ENCODE measurements at places on chromosomes 6 and 20.

GRCh38 chr6:1135726-1136414 is 176.0 kb upstream of the FOXQ1 start:
- DNase-seq = no peak

DNA sequence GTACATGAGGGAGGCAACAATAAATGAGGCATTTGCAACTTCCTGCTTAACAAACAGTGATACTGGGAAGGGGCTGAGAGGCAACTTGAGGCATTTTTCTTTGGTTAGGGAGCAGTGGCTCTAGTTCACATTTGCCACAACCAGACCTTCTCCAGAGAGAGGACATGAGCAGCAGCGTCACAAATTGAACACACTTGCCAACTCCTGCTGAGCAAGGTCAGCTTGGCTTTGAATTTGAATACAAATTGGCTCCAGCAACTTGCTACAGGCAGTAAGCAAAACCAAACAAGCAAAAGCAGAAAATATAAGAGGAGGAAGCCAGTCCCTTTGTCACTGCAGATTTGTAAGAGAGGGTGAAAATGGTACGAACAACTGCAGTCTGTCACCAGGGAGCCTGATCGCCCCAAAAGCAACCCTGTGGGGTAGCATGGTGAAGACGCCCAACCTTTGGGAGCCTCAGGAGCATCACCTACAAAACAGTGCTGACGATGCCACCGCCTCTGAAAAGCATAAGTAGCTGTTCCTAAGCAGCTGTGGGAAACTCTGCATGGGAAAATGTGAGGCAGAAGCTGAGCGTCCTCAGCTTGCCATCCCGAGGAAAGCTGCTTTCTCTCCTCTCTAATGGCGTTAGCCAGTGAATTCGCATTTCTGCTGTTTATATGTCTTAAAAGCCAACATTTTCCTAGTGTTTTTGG is 378.7 kb downstream of the RNGTT start:
- DNase-seq = no peak

- DNase-seq = no peak
Observed at GRCh38 chr20:16005915-16006493, 567.2 kb downstream of the KIF16B start.

- no peak for DNase-seq
Observed at GRCh38 chr20:51385646-51386530, 156.6 kb downstream of the NFATC2 start.

- no peak for DNase-seq
Observed at GRCh38 chr6:16854986-16855385, 93.7 kb upstream of the ATXN1 start.

GRCh38 chr6:43796168-43796567 is 26.2 kb downstream of the VEGFA start:
- DNase-seq = no peak

GRCh38 chr20:57440678-57441509 is 49.7 kb downstream of the RBM38 start:
- DNase-seq = no peak

DNA sequence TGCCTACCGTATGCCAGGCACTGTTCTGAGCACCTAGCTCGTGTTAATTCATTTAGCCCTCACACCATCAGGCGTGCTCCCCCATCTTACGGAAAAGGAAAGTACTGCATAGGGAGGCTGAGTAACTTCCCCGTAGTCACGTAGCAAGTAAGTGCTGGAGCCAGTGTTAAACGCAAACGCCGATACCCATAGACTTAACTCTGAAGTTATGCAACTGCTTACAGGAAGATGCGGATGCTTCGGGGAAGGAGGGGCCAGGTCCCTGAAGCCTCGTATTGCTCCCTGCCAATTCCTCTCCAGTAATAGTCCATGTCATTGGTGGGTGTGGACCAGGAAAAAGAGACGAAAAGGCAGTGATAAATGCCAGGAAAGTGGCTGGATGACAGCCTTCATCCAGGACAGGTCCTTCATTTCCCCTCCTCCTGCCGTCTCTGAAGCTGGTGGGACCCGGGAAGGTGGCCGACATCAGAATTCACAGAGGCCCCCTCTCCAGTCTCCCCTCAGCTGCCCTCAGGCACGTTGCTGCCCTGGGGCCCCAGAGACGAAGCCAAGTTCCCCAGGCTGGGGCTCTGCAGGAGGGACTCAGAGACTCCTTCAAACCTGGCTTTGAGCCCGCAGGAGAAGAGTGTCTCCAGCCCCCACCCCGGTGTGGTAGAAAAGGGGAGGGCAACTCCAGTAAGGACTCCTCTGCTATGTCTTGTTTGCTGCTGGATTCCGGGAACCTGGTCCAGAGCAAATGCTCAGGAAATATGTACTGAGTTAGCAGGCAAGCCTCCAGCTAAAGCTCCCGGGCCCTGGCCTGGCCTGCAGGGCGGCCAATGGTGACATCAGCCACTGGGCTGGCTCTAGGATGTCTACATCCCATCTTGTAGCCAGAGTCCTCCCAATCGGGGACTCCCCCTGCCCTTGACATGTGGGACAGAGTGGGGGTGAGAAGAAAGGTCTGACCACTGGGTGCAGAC is 37.8 kb downstream of the RAB44 start:
- peak; percentile 52 for DNase-seq

DNA sequence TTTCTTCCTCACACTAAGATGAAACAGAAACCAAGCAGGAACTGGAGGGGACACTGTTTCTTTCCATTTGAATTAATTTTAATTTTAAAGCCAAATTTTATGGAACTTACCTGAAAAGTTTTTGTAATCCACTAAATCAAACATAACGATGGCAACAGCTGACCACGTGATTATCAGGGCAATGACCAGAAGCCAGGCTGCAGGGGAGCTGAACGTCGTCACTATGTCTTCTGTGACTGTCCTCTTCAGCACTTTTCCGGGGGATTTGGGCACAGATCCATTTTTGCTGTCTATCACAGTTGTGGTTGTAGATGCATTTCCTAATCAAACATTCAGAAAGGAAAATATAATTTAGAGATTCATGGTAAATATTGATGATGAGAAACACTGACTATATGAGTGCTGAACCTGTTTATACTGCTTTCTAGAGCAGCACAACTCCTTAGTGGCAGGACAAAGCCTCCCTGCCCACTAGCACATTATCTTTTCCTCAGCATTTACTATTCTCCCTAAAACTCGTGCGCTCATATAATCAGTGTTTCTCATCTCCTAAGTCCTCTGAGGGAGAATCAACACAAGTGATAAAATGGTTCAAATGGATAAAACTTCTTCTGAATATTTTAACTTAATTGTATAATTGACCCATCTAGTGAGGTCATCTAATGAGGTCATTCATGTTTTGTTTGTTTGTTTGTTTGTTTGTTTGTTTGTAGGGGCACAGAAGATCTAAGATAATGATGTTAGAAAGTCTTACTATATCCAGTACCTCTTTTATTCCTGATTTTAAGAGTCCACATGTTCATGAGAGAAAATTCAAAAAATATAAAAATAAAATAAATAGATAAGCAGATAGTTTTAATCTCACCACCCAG is 65.7 kb downstream of the TRDN start:
- no peak for DNase-seq

DNA sequence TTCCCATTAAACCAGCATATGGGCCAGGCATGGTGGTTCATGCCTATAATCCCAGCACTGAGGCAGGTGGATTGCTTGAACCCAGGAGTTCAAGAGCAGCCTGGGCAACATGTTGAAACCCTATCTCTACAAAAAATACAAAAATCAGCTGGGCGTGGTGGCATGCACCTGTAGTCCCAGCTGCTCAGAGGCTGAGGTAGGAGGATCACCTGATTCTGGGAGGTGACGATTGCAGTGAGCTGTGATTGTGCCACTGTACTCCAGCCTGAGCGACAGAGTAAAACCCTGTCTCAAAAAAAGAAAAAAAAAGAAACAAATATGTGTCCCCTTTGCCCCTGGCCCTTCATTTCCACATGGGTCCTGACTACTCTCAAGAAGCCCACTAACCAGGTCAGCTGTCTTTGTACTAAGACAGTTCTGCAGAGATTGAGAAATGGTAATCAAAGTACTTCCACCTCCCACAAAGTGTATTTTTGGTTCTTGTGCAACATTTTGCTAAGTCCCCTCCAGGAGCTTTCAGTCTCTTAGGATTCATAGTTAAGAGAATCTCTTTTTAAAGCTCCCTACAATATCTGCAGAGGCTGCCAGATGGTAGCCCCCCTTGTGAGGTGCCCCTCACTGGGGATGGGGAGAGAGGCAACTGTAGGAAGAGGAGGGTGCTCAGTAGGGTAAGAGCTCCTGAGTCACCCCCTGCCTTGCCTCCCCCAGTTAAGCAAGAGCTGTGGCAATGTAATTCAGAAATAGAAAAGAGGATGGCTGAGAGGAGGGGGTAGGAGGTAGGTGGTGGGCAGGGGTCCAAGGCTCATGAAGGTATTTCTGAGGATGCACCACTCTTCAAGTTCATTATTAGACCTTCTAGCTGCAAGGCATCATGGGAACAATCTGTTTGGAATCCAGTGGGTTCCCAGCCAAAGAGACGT is 16.5 kb upstream of the WFDC2 start:
- DNase-seq = no peak

- DNase-seq = no peak
Observed at GRCh38 chr20:63099456-63100173, 92.9 kb upstream of the BHLHE23 start.

GRCh38 chr20:25218492-25218891 is 23.0 kb downstream of the ENTPD6 start:
- no peak for DNase-seq

DNA sequence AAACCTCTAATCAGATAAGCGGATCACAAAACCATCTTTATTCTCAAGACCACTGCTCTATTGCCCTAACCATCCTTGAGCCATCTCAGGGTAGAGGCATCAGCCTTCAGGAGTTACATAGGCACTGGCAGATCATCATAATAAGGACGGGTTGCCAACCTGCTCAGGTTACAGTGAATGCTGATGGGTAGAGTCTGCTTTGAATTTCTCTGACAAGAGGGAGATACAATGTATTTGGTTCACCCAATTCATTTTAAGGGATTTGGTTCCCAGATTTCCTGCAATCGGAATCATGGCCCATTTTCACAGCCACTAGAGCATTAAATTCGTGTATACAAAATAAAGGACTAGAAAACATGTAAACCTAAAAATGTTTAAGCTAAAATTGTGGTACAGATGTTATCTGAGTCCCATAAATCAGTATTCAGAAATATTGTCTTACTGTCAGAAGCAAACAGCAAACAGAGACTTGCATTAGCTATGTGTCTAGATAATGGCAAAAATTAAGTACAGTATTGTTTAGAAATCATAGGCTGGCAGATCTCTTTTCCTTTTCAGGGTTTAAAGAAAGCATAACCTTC is 41.9 kb upstream of the TMEM170B start:
- DNase-seq = no peak

- DNase-seq = no peak
Observed at GRCh38 chr20:32912688-32913087, 54.0 kb downstream of the EFCAB8 start.

DNA sequence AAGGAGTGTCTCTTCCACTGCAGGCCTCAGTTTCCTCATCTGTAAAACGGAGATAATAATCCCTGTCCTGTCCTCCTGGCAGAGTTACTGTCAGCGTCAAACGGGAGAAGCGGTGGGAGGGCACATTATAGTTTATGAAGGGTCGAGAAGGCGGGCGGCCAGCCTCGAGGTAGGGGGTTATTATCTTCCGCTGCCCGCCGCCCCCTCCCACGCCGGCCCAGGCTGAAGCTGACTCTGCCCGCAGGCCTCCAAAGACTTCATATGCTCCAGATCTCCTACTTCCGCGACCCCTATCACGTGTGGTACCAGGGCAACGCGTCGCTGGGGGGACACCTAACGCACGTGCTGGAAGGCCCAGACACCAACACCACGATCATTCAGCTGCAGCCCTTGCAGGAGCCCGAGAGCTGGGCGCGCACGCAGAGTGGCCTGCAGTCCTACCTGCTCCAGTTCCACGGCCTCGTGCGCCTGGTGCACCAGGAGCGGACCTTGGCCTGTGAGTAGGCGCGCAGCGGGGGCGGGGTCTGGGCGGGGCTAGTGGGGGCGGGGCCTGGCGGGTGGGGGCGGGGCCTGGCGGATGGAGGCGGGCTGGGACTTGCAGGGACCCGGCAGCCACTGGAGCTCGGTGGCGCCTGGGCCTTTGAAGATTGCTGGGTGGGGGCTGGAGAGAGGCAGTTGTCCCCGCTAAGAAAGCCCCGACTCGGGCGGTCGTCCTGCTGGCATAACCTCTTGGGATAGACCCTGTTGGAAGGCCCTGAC is 2.8 kb downstream of the PROCR start:
- no peak for DNase-seq

- DNase-seq = peak; percentile 34
Observed at GRCh38 chr6:87472525-87473418, at the start of gene SLC35A1. Gene SLC35A1, plus strand, starts transcription at chr6:87472974. Its CDS starts 30 bp downstream, at chr6:87473004.

DNA sequence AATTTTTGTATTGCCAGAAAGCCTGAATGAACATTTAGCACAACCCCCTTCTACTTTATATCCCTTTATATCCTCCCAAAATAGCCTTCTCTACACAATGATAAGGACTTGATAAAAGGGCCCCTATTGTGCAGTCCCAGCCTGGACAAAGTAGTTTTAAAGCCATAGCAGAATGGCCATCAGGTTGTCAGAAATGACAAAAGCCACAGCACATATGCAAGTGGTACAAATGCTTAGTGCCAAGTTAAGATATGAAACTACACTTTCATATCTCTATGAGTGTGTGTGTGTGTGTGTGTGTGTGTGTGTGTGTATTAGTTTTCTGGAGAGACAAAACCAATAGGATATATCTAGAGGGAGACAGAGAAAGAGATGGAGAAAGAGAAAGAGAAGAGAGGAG is 132.6 kb downstream of the SGK1 start:
- DNase-seq = no peak

- DNase-seq = no peak
Observed at GRCh38 chr6:15429141-15430110, 183.6 kb downstream of the JARID2 start.

DNA sequence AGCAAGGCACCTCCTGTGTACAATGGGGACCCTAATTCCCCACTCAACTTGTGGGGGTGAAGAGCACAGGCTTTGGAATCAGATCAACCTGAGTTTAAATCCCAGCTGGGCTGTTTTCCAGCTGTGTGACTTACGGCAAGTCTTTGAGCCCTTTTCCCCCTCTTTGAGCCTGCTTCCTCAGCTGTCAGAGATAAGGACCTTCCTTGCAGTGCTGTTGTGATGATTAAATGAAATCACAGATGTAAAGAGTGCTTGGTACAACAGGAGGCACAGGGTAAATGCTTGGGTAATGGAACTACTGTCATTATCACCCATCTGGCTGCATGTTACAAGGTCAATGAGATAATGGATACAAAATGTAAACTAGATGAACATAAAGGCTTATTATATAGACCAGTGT is 3.2 kb downstream of the SNX21 start:
- DNase-seq = no peak

DNA sequence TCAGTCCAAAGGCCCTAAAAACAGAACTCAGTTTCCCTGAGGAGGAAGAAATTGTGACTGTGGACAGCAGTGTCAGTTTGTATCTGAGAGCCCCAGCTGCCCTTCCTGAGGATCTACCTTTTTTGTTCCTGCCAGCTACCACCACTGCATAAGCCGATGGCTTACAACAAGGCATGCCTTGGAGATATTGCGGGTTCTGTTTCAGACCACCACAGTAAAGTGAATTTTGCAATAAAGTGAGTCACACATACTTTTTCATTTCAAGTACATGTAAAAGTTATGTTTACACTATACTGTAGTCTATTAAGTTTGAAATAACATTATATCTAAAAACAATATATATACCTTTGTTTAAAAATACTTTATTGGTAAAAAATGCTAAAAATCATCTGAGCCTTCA is 9.6 kb upstream of the CST3 start:
- no peak for DNase-seq

Measured in BJ (cell line).